Neural progenitor cell (in vitro differentiated cells): ENCODE measurements at places on chromosomes 6 and 20. TPM values are rescaled to one million over a fixed set of nuclear protein-coding genes. Genes with fewer than 3 reads are reported as not detected.

- no peaks in the 10 kb centered on the region for H3K4me1 ChIP-seq
- no peaks in the 10 kb centered on the region for H3K36me3 ChIP-seq
- H3K4me3 ChIP-seq, result no peak overlapping the region
- no peak overlapping the region for H3K27ac ChIP-seq
- DNase-seq, result no peak
These were observed 132.0 kb downstream of the PCSK2 start for GRCh38 chr20:17358854-17359253.

GRCh38 chr6:3648724-3649123 is 102.8 kb downstream of the PXDC1 start:
- H3K4me3 ChIP-seq, result no peak overlapping the region
- no peak overlapping the region for H3K27ac ChIP-seq
- peaks cover 6% of the 10 kb centered on the region for H3K4me1 ChIP-seq
- no peaks in the 10 kb centered on the region for H3K27me3 ChIP-seq
- DNase-seq, result no peak

DNA sequence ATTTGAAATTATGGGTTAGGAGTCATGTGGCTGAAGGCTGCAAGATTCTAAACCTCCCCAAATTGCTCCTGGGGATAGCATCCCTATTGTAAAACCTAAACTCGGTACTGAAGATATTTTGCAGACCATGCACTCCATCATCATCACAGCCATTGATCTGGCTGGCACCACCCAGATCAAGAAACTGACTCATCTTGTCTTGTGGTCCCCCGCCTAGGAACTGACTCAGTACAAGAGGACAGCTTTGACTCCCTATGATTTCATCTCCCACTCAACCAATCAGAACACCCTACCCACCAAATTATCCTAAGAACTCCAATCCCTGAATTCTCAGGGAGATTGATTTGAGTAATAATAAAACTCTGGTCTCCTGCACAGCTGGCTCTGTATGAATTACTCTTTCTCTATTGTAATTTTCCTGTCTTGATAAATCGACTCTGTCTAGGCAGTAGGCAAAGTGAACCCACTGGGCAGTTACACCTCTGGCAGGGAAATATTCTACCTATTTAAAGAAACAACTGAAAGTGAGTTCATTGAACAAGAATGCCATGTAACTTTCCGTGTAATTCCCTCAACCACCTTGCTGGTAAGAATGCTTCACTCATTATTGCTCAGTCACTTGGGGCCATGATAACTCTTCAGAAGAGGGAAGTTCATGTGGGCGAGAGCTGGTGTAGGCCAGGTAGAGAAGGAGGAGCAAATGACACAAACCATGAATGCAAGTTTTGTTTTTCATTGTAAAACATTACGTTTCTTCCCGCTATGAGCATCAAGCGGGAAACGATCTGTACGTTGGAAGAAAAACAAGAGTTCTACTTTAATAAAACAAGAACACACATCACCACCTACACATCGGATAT is 602.9 kb upstream of the ARID1B start:
- H3K27me3 ChIP-seq, result peaks cover 55% of the 10 kb centered on the region
- no peak overlapping the region for H3K27ac ChIP-seq
- no peaks in the 10 kb centered on the region for H3K36me3 ChIP-seq
- DNase-seq, result no peak

- no peak for DNase-seq
- H3K27me3 ChIP-seq, result no peaks in the 10 kb centered on the region
- H3K4me3 ChIP-seq, result no peak overlapping the region
- no peaks in the 10 kb centered on the region for H3K4me1 ChIP-seq
These were observed 49.2 kb downstream of the RARS2 start for GRCh38 chr6:87540539-87540938.

DNA sequence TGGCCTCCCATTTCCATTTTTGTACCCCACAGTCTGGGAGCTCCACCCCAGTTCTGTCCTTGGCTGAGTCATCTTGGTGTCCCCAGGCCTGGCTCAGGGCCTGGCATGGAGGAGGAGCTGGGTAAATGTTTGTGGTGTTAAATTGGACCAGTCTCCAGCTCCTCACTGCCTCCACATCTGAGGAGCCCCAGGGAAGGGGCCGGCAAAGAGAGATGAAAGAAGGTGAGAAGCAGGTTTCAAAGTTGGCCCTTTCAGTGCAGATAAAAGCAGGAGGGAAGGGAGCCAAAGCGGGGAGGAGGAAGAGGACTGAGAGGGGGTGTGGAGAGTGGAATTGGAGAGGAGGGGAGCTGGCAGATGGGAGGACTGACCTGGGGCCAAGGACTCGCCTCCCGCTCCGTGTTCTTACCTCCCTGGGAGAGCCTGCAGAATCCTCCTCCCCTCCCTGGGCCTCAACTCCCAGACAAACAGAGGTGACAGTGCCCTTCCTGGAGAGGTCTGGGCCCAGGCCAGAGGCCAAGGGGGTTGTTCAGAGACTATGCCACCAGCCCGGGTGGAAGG is 89.0 kb downstream of the CD40 start:
- no peak overlapping the region for H3K27ac ChIP-seq
- no peaks in the 10 kb centered on the region for H3K36me3 ChIP-seq
- no peaks in the 10 kb centered on the region for H3K27me3 ChIP-seq
- H3K4me1 ChIP-seq, result peaks cover 28% of the 10 kb centered on the region

GRCh38 chr6:20447157-20447556 is 45.5 kb downstream of the E2F3 start:
- no peak overlapping the region for H3K27ac ChIP-seq
- H3K27me3 ChIP-seq, result no peaks in the 10 kb centered on the region
- no peak for DNase-seq

DNA sequence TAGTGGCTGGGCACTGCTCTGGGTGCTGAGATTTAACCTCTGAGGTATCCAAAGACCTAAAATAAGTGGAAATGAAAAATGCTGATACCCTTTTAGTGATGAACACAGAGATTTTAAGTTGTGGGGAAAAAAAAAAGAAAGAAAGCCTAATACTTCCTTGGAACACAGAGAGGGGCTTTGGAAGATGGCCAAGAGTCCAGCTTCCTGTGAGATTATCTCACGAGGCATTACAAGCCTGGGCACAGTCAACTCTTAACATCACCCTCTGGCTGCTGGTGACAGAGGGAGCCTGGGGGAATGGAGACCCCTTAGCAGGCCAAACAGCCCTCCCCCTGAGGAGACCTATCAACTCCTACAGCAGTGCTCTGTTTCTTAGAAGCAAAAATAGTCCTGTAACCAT is 19.7 kb downstream of the BTN2A1 start:
- H3K4me1 ChIP-seq, result peaks cover 17% of the 10 kb centered on the region
- H3K36me3 ChIP-seq, result peaks cover 5% of the 10 kb centered on the region
- H3K27me3 ChIP-seq, result no peaks in the 10 kb centered on the region
- no peak overlapping the region for H3K4me3 ChIP-seq
- DNase-seq, result no peak

GRCh38 chr6:16635810-16636602 is 125.3 kb downstream of the ATXN1 start:
- H3K27ac ChIP-seq, result no peak overlapping the region
- H3K27me3 ChIP-seq, result no peaks in the 10 kb centered on the region
- H3K36me3 ChIP-seq, result no peaks in the 10 kb centered on the region
- H3K4me1 ChIP-seq, result peaks cover 42% of the 10 kb centered on the region
- H3K4me3 ChIP-seq, result no peak overlapping the region
- no peak for DNase-seq

DNA sequence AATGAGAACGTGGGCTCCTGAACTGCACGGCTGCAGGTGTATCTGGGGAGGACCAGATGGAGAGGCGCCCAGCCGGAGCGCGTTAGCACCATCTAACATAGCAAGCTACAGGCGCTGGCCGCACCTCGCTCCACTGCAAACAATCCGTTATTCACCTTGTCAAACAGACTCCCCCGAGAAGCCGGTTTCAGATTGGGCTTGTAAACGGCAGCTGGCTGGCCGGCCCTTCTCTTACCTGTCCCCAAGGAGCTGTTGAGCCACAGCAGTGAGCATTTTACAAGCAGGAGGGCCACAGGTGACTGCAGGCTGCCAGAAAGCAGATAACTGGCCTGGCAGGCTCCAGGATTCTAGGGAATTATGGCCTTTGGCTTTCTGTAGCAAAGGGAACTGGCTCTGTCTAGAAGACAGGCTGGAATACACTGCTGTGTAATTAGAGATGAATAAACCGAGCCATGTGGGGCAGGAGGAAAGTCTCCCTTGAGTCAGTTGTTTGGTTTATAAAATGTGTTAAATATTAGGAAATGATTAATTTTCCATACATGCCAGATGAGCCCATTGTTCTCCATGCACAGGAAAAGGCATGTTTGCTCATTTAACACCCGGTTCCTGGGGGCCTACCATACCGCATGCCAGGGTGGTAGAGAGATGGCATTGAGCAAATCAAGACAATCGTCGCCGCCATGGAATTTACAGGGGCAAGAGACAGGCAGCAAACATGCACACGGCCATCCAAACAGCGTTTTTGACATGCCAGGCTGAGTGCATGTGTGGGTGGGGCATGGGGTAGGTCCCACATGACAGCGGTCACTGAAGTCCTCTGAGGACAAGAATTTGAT is 159.3 kb downstream of the NFATC2 start:
- H3K27ac ChIP-seq, result no peak overlapping the region
- no peak overlapping the region for H3K4me3 ChIP-seq
- H3K27me3 ChIP-seq, result no peaks in the 10 kb centered on the region
- DNase-seq, result no peak

GRCh38 chr6:56346958-56347357 is 99.6 kb upstream of the COL21A1 start:
- no peaks in the 10 kb centered on the region for H3K36me3 ChIP-seq
- H3K4me3 ChIP-seq, result no peak overlapping the region
- no peak overlapping the region for H3K27ac ChIP-seq
- DNase-seq, result peak; percentile 10
- no peaks in the 10 kb centered on the region for H3K27me3 ChIP-seq

DNA sequence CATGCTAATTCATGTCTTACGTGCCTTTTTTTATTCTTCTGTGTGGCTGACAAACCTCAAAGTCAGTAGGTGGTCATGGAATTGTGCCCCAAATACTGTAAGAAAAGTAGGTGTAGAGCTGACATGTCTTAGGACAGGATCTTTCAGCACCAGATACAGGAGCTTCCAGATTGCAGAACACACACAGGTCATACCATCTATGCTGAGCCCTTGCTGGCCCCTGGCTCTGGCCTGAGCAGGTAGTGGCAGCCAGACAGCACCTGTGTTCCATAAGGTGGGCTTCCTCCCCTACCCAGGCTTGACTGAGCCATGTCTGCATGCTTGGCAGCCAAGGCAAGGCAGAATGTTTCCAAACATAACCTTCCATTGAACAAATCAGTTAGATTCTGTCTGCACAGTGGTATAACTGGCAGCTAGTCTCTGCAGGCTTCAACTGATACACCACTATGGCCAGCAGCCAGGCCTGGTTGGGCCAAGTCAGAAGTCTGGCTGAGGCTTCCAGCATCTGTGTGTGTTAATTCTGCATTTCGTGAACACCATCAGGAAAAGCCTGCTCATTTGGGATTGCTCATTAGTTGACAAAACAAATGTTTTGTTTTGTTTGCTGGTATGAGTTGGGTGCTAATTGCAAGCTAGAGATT is 366.5 kb downstream of the FOXA2 start:
- H3K4me1 ChIP-seq, result no peaks in the 10 kb centered on the region
- no peak overlapping the region for H3K27ac ChIP-seq
- DNase-seq, result no peak
- H3K4me3 ChIP-seq, result no peak overlapping the region
- no peaks in the 10 kb centered on the region for H3K27me3 ChIP-seq

GRCh38 chr6:25007269-25007699 is 71.5 kb upstream of the RIPOR2 start:
- peaks cover 7% of the 10 kb centered on the region for H3K4me1 ChIP-seq
- H3K27ac ChIP-seq, result no peak overlapping the region
- no peaks in the 10 kb centered on the region for H3K36me3 ChIP-seq
- no peak overlapping the region for H3K4me3 ChIP-seq
- DNase-seq, result no peak

- H3K4me3 ChIP-seq, result no peak overlapping the region
- DNase-seq, result no peak
- H3K27ac ChIP-seq, result no peak overlapping the region
- no peaks in the 10 kb centered on the region for H3K36me3 ChIP-seq
- no peaks in the 10 kb centered on the region for H3K27me3 ChIP-seq
These were observed 102.1 kb downstream of the CEBPB start for GRCh38 chr20:50292591-50293283.

- DNase-seq, result no peak
- H3K27me3 ChIP-seq, result no peaks in the 10 kb centered on the region
- H3K4me3 ChIP-seq, result no peak overlapping the region
- no peaks in the 10 kb centered on the region for H3K4me1 ChIP-seq
- no peak overlapping the region for H3K27ac ChIP-seq
These were observed 59.6 kb downstream of the SPTLC3 start for GRCh38 chr20:13068336-13068735.

- no peaks in the 10 kb centered on the region for H3K36me3 ChIP-seq
- H3K27me3 ChIP-seq, result no peaks in the 10 kb centered on the region
- DNase-seq, result no peak
- H3K4me1 ChIP-seq, result peaks cover 7% of the 10 kb centered on the region
These were observed 15.7 kb upstream of the PARD6B start for GRCh38 chr20:50715694-50716093.

GRCh38 chr6:127841811-127842210 is 59.0 kb downstream of the THEMIS start:
- no peak overlapping the region for H3K27ac ChIP-seq
- no peak overlapping the region for H3K4me3 ChIP-seq
- no peak for DNase-seq
- H3K36me3 ChIP-seq, result no peaks in the 10 kb centered on the region
- H3K27me3 ChIP-seq, result no peaks in the 10 kb centered on the region
- no peaks in the 10 kb centered on the region for H3K4me1 ChIP-seq

GRCh38 chr6:113642001-113642713 is 215.0 kb upstream of the MARCKS start:
- no peak for DNase-seq
- H3K36me3 ChIP-seq, result no peaks in the 10 kb centered on the region
- H3K27ac ChIP-seq, result no peak overlapping the region
- H3K4me3 ChIP-seq, result no peak overlapping the region
- H3K27me3 ChIP-seq, result no peaks in the 10 kb centered on the region

DNA sequence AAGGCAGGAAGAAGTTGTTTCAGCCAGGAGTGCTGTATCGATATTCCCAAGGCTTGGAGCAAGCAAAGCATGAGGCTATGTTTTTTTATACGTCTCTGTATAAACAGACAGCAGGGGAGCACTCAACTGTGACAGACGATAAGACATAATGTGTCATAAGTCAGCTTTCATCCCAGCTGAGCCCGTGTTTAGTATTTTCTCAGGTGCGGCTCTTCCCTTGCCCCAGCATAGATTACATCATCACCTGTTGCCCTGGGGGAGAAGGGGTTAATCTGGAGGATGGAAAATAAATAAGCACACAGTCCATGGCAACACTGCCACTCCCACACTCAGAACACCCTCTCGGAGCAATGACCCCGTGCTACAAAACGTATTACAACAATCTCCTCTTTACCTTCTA is 22.1 kb upstream of the KCNK5 start:
- no peaks in the 10 kb centered on the region for H3K4me1 ChIP-seq
- no peaks in the 10 kb centered on the region for H3K36me3 ChIP-seq
- H3K4me3 ChIP-seq, result no peak overlapping the region
- H3K27me3 ChIP-seq, result no peaks in the 10 kb centered on the region
- no peak for DNase-seq
- no peak overlapping the region for H3K27ac ChIP-seq

The GATA5 gene
- 0.12 TPM in 1 of 2 replicates, not detected in the other for total RNA-seq
